ENCODE measurements at places on chromosomes 1 and 21.

DNA sequence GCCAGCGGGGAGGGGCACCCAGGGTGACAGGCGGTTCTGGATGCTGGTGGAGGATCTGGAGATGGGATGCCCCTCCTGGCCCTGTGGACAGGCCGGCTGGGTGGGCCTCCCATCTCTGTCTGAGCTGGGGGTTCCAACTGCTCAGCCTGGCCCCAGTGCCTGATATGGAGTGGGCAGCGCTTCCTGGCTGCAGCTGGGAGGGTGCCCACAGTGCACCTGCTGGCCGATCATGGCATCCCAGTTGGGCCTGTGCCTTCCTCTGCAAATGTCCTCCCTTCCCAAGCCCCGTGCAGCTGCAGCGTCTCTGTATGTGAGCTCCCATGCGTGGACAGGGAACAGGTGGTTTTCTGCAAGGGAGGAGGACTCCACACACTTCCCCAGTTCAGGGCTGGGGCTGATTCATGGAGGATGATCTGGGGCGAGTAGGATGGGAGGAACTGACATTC is 2.1 kb downstream of the PFKL start:
- ATAC-seq, result no peak

DNA sequence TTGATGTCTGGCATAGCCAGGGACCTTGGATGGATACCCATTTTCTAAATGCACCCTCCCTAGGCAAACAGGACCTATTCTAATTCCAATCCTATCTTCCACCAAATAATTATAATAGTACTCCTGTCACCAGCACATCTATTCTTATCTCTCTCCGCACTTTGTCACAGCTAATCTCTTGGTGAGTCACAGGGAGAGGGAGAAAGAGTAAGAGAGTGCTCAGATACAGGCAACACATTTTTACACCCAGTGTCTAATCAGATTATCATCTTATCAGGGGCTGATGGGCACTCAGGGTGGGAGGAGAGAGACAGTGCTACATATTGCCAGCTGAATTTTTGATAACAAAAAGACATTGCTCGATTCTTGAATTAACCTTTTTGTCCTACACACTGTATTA is 275.0 kb upstream of the BEND5 start:
- ATAC-seq, result no peak

DNA sequence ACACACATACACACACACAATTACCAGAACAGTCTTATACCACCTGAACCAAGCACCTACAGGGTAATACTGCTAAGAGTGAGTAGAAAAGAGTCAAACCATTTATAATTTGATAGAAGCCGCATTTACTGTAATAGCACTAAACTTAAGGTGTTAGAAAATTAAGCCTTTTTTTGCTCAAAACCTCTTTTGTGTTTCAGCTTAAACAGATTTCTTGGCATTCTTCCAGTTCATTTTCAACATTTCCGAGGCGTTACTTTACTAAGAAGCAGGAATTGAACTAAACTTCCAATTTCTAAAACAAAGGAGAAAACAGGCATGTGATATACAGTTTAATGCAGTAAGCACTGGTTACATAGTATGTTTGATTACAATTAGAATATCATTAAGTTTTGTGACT is 387.2 kb downstream of the NCAM2 start:
- no peak for ATAC-seq

GRCh38 chr1:63984257-63984929 is 210.6 kb downstream of the ROR1 start:
- ATAC-seq, result no peak

DNA sequence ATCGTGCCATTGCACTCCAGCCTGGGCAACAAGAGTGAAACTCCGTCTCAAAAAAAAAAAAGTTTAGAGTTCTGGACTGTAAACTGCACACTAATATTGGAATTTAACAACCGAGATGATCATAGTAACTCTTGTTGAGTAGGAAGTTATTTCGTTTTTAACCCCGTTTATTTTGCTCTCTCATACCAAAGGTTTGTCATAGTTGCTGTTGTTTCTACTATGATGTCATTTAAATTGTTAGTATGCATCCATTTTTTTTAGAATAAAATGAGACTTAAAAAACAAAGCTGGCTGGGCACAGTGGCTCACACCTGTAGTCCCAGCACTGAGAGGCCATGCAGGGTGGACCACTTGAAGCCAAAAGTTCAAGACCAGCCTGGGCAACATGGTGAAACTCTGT is 49.3 kb downstream of the DOP1B start:
- ATAC-seq, result no peak

- ATAC-seq, result no peak
Observed at GRCh38 chr1:53410100-53410541, 49.1 kb upstream of the DMRTB1 start.

DNA sequence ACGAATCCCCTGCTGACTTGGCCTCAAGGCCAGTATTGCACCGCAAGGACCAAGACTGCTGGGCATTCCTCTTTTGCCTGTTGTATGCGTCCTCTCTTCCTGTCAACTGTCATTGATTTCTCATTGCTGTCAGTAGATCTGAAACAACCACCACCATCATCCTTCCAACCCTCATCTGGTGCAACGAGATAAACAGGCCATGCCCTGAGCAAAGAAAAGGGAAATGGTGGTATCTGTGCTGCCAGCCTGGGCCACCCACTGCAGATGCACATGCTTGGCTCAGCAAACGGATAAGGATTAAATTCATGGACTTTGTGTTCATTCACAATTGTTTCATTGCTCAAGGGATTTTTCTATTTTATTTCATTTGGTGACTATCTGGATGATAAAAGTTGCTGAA is 13.6 kb downstream of the OXCT2 start:
- ATAC-seq, result no peak

GRCh38 chr1:90400131-90400530 is 317.0 kb downstream of the BARHL2 start:
- ATAC-seq, result no peak

DNA sequence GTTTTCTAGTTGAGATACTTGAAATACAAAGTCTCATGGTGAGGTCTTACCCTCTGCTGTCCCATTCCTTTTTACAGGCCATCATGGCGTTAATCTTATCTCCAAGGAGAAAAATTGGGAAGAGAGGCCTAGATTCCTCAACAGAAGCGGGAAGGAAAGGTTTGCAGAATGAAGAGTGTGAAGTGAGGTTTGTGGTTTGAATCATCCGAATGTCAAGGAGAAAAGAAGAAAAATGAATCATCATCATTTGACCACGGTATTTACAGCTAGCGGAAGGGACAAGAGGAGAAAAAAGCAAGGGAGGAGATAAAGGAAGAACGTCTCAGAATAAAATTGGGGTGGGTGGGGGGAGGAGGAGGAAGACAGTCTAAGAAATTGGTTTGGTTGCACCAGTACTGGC is 935 bp upstream of the COG2 start:
- no peak for ATAC-seq

DNA sequence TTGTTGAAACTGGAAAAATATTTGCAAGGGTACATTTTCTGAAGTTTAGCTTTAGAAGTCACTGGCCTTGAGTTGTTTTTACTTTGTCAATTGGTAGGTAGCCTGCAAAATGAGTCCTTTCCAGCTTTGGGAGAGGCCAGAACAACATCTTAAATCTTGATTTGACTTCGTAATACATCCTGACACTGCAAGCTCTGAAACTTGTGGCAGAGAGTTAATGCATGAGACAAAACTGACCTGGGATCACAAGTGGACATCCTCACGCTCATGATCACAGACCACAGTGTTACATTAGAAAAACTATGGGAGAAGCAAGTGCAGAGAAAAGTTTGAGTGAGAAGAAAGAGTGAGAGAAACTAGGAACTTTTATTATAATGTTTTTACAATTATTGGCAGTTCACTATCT is 550.9 kb downstream of the USP25 start:
- no peak for ATAC-seq

GRCh38 chr1:225441314-225442122 is 13.7 kb upstream of the LBR start:
- no peak for ATAC-seq

DNA sequence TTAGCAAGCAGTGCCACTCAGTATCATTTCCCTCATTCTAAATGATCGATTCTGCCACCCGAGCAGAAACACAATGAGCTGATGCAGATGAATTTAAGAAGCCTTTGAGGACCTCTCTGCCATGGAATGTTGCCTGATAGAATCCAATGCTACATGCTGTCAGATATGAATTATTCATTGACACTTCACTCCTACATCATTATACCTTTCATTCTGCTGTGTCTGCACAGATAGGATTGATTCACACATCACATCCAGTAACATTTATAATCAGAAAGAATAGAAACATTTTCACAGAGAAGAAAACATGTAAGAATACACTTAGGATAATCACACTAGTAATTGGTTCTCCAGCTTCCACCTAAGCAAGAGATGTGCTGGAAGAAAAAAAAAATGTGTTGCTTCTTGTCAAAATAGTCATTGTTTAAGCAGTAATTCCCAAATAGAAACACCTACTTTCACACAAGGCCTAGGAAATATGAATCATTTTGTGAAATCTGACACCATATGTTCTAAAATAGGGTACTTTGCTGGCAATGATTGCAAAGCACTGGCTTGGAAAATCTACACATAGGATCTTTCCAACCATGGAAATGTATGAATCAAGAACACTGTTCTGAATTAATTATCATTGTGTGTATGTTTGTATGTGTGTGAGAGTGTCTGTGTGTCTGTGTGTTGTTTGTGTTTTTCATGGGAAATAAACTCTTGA is 110.1 kb downstream of the GRIK1 start:
- ATAC-seq, result no peak

GRCh38 chr1:190205713-190206112 is 272.0 kb downstream of the BRINP3 start:
- no peak for ATAC-seq

GRCh38 chr1:16924216-16924918 is 2.6 kb downstream of the CROCC start:
- no peak for ATAC-seq

GRCh38 chr1:108847494-108847893 is 9.4 kb downstream of the AKNAD1 start:
- no peak for ATAC-seq

- no peak for ATAC-seq
Observed at GRCh38 chr1:163038928-163039706, 30.0 kb upstream of the RGS4 start.

- ATAC-seq, result no peak
Observed at GRCh38 chr1:163471779-163472650, 150.3 kb downstream of the NUF2 start.

- no peak for ATAC-seq
Observed at GRCh38 chr1:109989506-109990301, 5.1 kb downstream of the AHCYL1 start.

DNA sequence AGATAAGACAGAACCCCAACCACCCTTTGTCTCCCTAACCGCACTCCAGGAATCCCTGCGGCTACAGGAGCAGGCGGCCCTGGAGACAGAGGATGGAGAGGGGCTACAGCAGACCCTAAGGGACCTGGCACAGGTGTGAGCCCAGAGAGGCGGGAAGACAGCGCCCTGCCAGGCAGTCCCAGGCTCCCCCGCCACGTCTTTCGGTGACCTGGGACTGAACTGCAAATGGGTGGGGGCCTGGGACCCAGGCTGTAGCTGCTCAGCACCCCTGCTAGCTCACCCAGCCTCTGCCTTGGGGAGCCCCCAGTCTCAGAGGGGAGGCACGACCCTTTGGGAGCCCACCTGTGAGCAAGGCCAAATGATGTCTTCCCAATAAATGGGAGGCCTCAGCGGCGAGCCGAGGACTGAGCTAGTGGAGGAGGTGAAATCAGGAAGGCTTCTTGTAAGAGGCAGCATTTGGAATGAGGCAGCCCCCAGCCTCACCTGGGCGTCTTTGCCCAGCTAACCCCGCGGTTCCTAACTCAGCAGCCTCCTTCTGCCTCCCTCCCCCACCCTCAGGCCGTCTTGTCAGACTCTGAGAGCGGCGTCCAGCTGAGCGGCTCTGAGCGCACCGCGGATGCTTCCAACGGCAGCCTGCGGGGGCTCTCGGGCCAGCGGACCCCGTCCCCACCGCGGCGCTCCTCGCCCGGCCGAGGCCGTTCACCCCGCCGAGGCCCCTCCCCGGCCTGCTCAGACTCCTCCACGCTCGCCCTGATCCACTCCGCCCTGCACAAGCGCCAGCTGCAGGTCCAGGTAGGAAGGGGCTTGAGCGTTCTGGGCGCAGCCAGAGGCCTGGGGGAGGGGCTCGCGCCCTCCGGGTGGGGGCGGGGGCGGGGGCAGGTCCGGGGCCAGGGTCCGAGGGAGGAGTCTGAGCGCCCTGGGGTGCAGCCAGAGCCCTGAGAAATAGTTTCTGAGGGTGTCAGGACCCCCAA is 16.9 kb downstream of the CROCC start:
- no peak for ATAC-seq

DNA sequence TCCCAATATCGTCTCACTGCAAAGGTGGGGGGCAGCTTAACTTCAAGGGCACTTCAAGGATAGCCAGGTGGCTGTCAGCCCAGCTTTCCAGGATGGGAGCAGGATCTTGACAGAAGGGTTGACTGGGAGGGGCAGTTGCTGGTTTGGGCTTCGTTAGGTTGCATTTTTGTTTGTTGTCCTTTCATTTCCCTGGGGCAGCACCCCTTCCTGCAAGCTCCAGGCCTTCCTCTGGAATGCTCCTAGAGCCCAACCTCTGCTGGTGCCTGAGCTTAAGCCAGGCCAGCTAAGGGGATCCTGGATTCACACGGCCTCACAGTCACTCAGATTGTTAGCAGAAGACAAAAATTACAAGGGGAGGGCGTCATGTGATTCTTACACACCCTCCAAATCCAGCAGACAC is 4.1 kb upstream of the OLIG2 start:
- ATAC-seq, result no peak

GRCh38 chr1:97105531-97105930 is 383.9 kb downstream of the PTBP2 start:
- no peak for ATAC-seq
